ENCODE measurements at places on chromosomes 3 and 15. TPM values are rescaled to one million over a fixed set of nuclear protein-coding genes. Genes with fewer than 3 reads are reported as not detected.

GRCh38 chr15:66508293-66508883, 3.3 kb downstream of the ZWILCH start:
- no peaks in the 10 kb centered on the region for H3K36me3 ChIP-seq
- H3K4me1 ChIP-seq: peaks cover 6% of the 10 kb centered on the region
- no peaks in the 10 kb centered on the region for H3K27me3 ChIP-seq
- no peak overlapping the region for H3K27ac ChIP-seq

GRCh38 chr15:75138016-75138999, 63.4 kb upstream of the C15orf39 start:
- H3K27me3 ChIP-seq: no peaks in the 10 kb centered on the region
- H3K4me1 ChIP-seq: no peaks in the 10 kb centered on the region
- no peak overlapping the region for H3K4me3 ChIP-seq
- no peak for DNase-seq

- no peaks in the 10 kb centered on the region for H3K27me3 ChIP-seq
- peaks cover 25% of the 10 kb centered on the region for H3K4me1 ChIP-seq
- peaks cover 97% of the 10 kb centered on the region for H3K36me3 ChIP-seq
Measured at GRCh38 chr3:186790261-186790981, 7.0 kb downstream of the EIF4A2 start.

DNA sequence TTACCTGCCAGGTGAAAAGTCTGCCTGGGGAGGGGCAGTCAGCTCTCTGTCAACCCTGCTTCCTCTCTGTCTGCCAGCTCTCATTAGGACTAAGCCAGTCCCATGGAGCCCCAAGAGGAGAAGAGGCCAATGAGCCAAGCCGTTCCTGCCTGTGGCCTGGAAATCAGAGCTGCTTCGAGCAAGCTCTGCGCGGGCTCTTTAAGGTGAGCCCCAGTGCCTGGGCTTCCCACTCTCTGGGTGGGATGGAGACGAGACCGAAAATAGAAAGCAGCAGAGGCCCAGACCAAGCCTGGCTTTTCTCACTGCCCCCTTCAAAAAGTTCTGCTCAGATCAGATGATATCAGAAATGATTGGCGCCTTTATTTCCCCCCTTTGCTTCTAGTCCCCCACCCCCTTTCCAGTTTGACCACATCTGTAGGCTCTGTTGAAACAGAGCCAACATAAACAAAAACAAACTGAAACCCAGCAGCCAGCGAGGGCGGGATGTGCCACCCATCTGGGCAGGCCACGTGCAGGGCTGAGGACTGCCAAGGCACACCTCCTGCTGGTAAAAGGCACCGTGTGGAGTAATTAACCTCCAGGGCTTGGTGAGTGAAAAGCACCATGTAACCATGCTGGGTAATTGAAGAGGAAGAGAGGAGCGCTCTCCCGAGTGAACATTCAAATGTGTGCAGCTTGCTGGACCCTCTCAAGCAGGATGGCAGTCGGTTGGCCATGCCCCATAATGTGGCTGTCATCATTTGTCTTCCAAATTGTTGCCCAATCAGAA, 471.0 kb upstream of the PROK2 start:
- no peak overlapping the region for H3K27ac ChIP-seq
- no peaks in the 10 kb centered on the region for H3K27me3 ChIP-seq
- no peaks in the 10 kb centered on the region for H3K36me3 ChIP-seq
- DNase-seq: no peak
- H3K4me3 ChIP-seq: no peak overlapping the region
- peaks cover 30% of the 10 kb centered on the region for H3K4me1 ChIP-seq

- H3K27me3 ChIP-seq: no peaks in the 10 kb centered on the region
- H3K4me3 ChIP-seq: no peak overlapping the region
- DNase-seq: no peak
- peaks cover 5% of the 10 kb centered on the region for H3K4me1 ChIP-seq
- peaks cover 9% of the 10 kb centered on the region for H3K36me3 ChIP-seq
- no peak overlapping the region for H3K27ac ChIP-seq
Measured at GRCh38 chr3:62225051-62225450, 148.3 kb downstream of the FEZF2 start.

GRCh38 chr3:108822123-108822897, at the start of gene TRAT1:
Gene TRAT1, plus strand, starts transcription at chr3:108822786. Its CDS starts 142 bp downstream, at chr3:108822928.
- no peak within 1 kb of the TSS for H3K27ac ChIP-seq
- no peaks in the 10 kb centered on the region for H3K36me3 ChIP-seq
- no peak for DNase-seq
- H3K4me1 ChIP-seq: no peaks in the 10 kb centered on the region
- no peaks in the 10 kb centered on the region for H3K27me3 ChIP-seq

LZTFL1 gene
- total RNA-seq: 8.8 TPM

ACTC1 gene
- 11,428 TPM for total RNA-seq

GREM1 gene
- 0.07 TPM for total RNA-seq

SEMA6D gene
- 10.8 TPM for total RNA-seq

TM4SF4 gene
- total RNA-seq: not detected

FILIP1L gene
- total RNA-seq: 47.0 TPM

Measured in heart left ventricle (tissue), 16 donors.